ENCODE measurements at places on chromosomes 11 and 22. TPM values are rescaled to one million over a fixed set of nuclear protein-coding genes. Genes with fewer than 3 reads are reported as not detected.

ARHGEF17 gene
- 85.7 TPM for polyA plus RNA-seq

COA4 gene
- polyA plus RNA-seq, result 61.6 TPM

GTF2H1 gene
- polyA plus RNA-seq, result 24.9 TPM

DNA sequence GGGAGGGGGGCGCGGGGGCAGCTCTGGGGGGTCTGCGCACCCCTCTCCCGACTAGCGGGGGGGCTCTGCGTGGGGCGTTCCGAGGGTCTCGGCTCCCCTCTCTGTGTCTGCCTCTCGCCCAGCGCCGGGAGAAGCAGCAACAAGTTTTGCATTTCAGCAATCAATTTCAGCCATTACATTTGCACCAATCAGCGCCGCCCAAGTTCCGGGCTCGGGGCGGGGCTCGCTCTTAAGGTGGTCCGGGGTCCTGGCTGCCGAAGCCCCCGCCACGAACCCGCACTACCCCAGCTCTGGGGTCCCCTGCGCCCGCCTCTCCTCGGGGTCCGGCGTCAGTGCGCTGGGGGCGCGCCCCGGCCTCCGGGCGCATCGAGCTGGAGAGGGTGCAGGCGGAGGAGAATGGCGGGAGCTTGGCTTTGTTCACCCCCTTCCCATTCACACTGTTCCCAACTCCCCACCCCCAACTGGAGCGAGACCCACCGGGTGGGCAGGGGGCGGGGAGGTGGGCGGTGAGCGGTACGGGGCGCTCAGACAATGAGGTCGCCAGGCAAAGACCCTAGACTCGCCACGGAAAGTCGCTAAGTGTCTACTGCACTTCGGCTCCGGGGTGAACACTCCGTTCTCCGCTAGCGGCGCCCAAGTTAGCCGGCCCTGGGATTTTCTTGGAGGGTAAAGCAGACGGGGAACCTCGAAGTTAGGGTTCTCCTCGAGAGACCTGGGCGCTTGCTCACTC lies at the start of gene MN1:
TSS of gene MN1 (minus strand) at position 141 of the 730 bp plus-strand sequence. CDS start 1,213 bp downstream, outside the sequence.
- no peak for DNase-seq

- DNase-seq, result no peak
These were observed 86.5 kb downstream of the WNT11 start for GRCh38 chr11:76119779-76120178.

PKNOX2 gene
- polyA plus RNA-seq, result not detected

GRCh38 chr11:107676336-107677057 lies 35.4 kb downstream of the SLN start:
- DNase-seq, result no peak

GRCh38 chr11:36034551-36035331 lies 90.9 kb downstream of the LDLRAD3 start:
- DNase-seq, result peak; percentile 66

- DNase-seq, result no peak
These were observed 25.6 kb upstream of the DRICH1 start for GRCh38 chr22:23657727-23658126.

GRCh38 chr11:13053255-13053917 lies 44.3 kb downstream of the RASSF10 start:
- DNase-seq, result no peak

MTNR1B gene
- not detected for polyA plus RNA-seq

DNA sequence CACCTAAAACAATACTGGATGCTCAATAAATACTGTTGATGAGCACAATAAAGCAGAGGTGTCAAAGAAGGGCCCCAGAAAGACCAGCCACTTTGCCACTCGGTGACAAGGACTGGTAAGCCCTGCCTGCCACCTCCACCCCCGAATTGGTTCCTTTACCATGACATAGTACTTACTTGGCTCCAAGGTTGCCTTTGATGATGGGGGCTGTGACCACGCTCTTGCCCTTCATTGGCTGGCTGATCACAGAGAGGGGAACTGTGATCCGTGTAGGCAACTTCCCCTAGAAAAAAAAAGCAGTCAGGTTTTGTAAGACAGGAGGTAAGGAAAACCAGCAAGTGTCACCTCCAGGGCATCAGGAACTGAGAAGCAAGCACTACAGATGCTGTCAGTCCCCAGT lies 29.7 kb downstream of the NFRKB start:
- no peak for DNase-seq

- DNase-seq, result no peak
These were observed 133.4 kb downstream of the DBX1 start for GRCh38 chr11:20026629-20027555.

- no peak for DNase-seq
These were observed 41.0 kb downstream of the FLRT1 start for GRCh38 chr11:64076758-64077157.

DNA sequence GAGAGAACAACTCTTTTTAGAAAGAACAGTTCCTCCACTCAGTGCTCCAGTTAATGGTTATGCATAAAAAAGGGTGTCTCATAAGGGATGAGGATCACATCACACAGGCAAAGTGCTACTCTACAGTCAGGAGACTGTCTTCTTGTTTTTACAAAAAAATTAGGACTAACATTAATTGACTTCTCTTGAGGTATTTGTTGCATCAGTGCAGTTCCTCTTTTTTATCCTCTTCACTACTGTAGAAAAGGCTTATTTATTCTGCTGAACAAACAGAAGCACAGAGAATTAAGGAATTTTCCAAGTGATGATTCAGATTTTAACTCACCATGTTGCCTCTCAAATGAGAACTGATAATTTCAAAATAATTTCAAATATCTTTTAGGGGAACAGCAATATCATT lies 1.9 kb downstream of the MMP8 start:
- DNase-seq, result no peak

- no peak for DNase-seq
These were observed 18.4 kb downstream of the SPATA19 start for GRCh38 chr11:133826866-133827265.

DNA sequence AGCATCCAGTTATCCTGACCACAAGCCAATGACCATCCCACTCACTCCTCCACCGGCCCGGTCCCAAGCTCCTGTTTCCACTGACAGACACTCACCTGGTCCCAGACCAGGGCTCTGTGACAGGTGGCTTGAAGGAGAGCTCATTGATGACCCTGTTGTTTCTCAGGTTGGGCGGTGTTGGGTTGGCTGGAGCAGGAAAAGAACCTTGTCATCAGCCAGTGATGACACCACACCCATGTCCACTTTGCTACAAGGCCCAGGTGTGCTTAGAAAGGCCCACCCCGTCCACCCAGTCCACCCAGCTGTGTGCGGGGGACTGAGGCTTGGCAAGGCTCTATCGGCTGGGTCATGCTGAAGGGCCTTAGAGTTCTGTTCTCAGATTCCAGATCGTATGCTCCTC lies 42.9 kb downstream of the GAB4 start:
- no peak for DNase-seq

DNA sequence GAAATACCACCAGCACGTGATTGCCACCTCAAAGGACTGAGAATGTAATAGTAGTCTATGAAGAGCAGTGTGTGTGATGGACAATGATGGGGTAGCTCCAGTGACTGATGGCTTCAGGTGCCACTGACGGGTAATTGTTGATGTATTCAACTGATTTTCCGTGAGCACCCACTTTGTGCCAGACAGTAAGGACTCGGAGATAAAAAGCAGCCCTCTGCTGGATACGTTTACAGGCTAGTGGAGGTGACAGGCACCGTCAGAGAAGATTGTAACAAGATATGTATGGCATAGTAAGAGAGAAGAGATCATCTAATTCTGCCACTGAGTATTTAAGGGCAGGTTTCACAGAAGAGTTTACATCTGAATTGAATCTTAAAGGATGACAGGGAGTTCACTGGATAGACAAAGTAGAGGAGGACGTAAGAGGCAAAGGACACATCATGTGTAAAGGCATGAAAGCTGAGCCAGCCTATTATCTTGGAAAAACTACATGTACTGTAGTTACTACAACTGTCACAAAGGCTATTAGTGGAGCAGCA lies 1.1 kb upstream of the ENTHD1 start:
- DNase-seq, result no peak

TEAD1 gene
- 79.2 TPM for polyA plus RNA-seq

TMEM138 gene
- polyA plus RNA-seq, result 55.6 TPM

DNA sequence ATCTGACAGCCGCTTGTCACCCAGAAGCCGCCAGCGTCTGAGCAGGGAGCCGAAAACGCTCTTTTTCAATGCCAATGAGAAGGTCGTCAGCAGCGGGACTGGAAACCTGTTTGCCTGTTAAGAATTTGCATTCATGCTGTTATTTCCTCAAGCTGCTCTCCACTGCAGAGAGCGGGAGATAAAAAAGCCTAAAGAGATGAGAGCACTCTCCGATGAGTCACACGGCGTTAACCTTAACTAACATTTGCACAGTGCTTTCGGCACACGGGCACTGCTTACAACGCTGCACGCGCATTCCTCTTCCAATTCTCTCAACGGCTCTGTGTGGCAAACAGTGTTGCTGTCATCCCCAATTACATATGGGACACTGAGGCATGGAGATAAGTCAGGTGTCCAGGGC lies 40.0 kb upstream of the RTL6 start:
- DNase-seq, result no peak

RTN4RL2 gene
- polyA plus RNA-seq, result 0.43 TPM

DNA sequence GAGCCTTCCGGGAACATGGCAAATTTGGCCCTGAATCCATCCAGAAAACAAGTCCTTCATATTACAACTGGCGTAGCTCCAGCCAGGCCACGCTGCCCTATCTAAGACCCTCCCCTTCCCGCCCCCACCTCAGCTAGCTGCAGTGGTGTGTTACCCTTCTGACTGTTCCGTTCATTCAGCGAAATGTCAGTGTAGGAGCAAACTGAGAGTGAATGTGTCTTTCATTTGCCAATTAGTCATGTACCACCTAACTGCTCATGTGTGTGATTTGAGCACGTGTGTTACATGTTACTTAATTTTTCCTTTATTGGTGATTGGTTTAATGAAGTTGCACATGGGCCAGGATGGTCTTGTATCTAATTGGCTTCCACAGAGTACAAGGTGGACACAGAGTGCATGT lies 34.8 kb upstream of the POU2AF1 start:
- DNase-seq, result no peak

PARVG gene
- polyA plus RNA-seq, result not detected

DNA sequence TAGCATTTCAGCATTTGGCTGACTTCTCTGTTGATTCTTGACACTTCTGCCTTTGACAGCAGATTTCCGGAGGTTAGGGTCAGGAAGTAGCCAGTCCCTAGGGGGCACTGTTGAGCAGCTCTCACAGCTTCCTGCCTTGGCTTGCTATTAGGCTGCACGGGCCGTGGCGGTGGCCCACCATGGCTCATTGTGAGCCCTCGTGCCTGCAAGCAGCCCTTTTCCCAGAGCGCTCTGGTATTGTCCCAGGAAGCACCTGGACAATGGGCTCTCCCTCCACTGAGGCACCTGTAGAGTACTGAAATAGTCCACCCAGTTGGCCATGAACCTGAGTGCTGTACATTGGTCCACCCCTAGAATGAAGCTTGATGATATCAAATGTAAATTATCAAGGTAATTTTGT lies 100.2 kb upstream of the GAL start:
- no peak for DNase-seq

DNA sequence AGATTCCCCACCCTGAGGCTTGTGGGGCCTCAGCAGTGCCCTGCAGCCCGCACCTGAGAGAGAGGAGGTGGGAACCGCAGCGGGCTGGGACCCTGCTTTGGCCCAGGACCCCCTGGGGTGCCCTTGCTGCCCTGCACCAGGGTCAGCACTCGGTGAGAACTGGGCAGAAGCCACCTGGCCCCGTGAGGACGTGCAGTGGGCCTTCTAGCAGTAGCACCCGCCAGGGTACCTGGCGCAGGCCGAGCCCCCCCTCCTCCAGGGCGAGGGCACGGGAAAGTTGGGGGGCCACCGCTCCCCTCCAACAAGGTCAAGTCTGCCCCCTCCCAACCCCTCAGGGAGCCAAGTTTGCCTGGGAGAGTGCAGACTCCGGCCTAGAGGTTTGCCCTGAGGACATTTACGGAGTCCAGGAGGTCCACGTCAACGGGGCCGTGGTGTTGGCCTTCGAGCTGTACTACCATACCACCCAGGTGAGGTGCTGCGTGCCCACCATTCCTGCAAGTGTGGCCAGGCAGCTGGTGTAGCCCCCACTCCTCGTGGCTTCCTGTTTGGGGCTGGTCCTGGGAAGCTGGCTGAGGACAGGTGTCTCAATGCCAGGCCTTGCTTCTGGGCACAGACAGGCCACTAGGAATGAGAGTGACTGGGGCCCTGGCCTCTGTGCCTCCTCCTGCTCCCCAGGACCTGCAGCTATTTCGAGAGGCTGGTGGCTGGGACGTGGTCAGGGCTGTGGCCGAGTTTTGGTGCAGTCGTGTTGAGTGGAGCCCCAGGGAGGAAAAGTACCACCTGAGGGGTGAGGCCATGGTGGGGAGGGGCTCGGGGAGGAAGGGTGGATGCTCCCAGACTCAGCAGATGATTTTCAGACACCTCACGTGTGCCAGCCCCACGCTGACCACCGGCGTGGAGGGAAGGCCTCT lies 3.5 kb downstream of the PGGHG start:
- no peak for DNase-seq

OR56B1 gene
- polyA plus RNA-seq, result not detected

GRCh38 chr11:45392591-45393091 lies 106.5 kb upstream of the SYT13 start:
- no peak for DNase-seq

DNA sequence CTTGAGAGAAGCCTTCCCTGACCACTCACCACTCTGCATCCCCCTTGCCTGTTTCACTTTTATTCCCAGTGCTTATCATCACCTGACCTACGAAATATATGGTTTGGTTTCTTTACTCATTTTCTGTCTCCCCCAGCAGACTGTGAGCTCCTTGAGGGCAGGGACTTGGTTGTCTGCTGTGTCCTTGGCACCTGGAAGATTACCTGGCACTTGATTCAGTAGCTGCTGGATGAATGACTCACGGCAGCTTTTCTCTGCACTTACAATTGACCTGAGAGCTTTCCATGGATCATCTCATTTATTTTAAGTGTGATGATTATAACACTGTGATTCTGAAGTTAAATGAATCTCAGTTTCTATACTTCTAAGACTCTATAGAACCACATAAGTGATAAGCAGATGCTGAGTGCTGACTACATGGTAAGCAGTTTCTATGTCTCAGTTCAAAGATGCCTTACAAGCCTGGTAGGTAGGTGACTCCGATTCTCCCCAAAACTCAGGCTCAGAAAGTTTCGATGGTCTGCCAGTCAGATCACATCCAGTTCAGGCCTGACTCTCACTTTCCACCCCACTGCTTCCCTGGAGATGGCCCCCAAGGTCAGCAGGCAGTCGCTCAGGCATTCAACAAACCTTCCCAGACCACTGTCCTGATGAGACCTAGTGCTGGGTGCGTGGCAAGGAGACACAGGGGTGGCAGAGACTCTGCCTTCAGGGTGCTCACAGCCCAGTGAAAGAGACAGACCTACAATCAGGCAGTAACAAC lies 11.6 kb downstream of the IL2RB start:
- no peak for DNase-seq

ZP1 gene
- 0.67 TPM for polyA plus RNA-seq

GRCh38 chr11:118656563-118657165 lies 22.8 kb downstream of the TREH start:
- DNase-seq, result no peak

POLA2 gene
- polyA plus RNA-seq, result 14.5 TPM

TRPT1 gene
- 53.1 TPM for polyA plus RNA-seq

- DNase-seq, result no peak
These were observed 36.4 kb downstream of the RAB30 start for GRCh38 chr11:83035070-83035854.
